ENCODE measurements at places on chromosomes 2 and 18. TPM values are rescaled to one million over a fixed set of nuclear protein-coding genes. Genes with fewer than 3 reads are reported as not detected.

Gene MOGAT1
- not detected for polyA plus RNA-seq

Gene LONRF2
- 0.65 TPM for polyA plus RNA-seq

Gene AFF3
- polyA plus RNA-seq, result 0.08 TPM

Gene HOXD3
- polyA plus RNA-seq, result 0.64 TPM

Gene CRYGD
- not detected for polyA plus RNA-seq

Gene APOB
- polyA plus RNA-seq, result 0.04 TPM

Gene CABYR
- not detected for polyA plus RNA-seq

Gene GPBAR1
- polyA plus RNA-seq, result 0.56 TPM

Gene DHRS9
- 0.09 TPM for polyA plus RNA-seq

Gene CCL20
- 0.36 TPM for polyA plus RNA-seq

Gene CYS1
- polyA plus RNA-seq, result 0.06 TPM

GRCh38 chr18:51623653-51624052 is 426.2 kb upstream of the MEX3C start:
- DNase-seq, result no peak

- no peak for DNase-seq
Measured at GRCh38 chr2:26582890-26583289, 58.3 kb downstream of the CIB4 start.

DNA sequence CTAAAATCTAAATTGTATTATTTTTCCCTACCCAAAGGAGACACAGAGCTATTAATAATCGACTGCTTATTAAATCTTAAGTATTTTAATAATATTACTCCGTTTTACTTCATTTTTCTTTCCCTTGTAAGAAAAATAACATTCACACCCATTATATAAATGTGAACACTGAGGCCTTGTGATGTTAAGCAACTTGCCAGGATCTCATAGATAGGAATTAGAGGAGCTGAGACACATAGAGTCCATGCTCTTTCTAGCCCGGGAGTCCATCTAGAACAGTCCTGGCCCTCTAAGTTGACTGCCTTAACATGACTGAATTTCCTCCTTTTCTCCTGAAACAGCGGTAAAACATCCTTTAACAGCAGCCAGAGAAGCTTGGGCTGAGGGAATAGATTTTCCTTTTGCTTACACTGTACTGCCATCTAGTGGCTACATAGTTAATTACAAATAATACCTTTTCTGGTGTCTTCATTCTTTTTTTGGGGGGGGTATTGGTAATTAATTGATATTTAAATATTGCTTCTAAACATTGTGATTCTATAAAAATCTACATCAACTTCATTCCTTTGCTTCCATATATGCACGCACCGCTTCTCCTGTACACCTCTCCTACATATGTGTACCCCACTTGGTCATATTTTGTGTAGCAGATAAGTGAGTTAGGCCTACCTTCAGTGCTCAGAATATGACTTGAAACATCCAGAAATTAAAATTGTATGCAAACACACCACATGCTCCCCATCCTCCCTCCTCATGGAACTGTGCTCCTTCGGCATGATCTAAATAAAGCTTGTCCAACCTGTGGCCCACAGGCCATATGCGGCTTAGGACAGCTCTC is 125.8 kb upstream of the HNMT start:
- no peak for DNase-seq

- no peak for DNase-seq
Measured at GRCh38 chr2:109155553-109156451, 26.8 kb downstream of the SH3RF3 start.

DNA sequence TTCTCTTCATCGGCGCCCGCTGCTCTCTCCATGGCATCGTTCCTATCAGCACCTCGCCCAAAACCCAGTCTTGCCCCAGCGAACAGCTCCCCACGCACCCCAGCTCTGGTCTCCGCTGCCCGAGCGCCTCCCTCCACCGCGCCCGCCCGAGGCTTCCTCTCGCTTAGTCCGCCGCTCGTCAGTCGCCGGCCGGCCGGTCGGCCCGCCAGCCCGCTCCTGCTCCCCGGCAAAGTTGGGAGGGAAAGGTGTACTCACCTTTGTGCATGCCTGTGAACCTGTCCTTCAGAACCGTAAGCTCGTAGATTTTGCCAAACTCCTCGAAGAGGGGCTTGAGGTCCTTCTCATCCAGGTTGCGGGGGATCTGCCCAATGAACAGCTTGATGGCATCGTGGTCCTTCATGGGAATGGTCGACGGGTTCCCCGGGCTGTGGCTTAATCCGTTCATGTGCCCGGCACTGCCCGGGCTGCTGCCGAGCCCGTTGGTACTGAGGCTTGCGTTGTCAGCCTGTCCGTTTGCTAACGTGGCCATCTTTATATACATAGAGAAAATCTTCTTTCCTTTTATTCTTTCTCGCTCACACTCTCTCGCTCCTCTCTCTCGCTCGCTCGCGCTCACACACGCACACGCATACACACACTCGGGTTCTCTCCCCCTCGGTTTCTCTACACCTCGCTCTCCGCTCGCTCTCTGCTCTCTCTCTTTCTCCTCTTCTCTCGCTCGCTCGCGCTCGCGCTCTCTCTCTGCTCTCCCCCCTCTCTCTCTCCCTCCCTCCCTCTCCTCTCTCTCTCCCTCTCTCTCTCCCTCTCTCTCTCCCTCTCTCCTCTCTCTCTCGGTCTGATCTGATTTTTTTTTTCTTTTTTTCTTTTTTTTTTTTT is at the start of gene CELF4:
CELF4 (minus strand) TSS at position 698 of the 876 bp plus-strand sequence.
- DNase-seq, result no peak

DNA sequence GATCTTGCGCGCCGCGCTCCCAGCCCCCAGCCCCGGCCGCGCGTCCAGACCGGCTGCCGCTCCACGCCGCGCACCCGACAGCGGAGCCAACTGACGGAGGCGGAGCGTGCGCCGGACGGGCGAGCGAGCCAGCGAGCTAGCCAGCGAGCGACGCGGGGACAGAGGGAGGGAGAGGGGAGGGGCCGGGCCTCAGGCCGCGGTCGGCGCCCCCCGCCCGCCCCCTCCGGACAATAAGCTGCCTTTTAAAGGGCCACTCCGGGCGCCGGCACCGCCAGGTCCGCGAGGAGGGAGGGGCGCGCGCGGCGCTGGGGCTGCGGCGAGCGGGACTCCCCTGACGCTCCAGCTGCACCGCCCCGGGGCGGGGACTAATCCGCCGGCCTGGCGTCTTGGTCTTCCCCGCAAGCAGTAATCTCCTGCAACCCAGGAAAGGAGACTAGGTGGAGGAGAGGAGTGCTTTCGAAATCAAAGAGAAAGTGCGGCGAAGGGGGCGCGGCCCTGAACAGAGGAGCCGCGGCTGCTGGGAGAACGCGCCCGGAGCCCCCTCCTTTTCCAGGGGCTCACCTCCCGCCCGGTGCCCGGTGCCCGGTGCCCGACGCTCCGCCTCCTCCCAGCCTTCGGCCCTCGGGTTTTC is at the start of gene BIN1:
BIN1 (minus strand) TSS at position 164 of the 631 bp plus-strand sequence. CDS start 211 bp downstream, outside the sequence.
- peak; percentile 96 for DNase-seq

GRCh38 chr18:35993013-35993412 is 20.5 kb downstream of the RMP24 start:
- no peak for DNase-seq

GRCh38 chr2:65916177-65916576 is 483.8 kb upstream of the SPRED2 start:
- no peak for DNase-seq

DNA sequence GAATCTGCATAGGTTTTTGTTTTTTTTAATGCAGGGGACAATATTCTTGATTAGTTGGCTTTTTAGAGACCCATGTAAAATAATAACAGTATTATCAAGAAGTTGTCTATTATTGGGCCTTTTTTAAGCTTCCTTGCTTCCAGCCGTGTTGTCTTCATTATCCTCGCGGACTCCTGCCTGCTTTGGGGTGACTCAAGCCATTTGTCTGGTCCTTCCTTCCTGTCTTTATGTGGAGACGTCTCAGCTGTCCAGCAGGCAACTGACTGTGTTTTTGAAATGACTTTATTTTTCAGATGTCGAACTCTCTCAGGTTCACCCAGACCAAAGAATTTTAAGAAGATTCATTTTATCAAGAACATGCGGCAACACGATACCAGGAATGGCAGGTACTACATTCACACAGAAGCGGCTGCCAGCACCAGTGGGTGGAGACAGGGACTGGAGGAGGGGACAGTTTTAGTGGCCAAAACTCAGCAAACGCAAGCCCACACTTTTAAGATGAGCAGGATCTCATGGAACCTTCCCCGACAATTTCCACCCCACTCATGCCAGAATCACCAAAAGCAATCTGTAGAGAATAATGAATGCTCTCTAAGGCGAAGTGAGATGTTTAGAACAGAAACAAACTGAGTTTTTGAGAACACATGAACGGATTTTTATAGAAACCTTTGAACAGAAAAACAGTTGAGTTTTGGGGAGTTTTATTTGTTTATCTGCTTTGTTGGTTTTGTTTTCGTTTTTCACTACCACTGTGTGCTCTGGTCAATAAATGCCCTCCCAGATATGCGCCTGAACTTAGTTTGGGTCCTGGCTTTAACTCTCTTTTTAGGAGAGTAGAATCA is 59.1 kb downstream of the CABLES1 start:
- DNase-seq, result no peak

DNA sequence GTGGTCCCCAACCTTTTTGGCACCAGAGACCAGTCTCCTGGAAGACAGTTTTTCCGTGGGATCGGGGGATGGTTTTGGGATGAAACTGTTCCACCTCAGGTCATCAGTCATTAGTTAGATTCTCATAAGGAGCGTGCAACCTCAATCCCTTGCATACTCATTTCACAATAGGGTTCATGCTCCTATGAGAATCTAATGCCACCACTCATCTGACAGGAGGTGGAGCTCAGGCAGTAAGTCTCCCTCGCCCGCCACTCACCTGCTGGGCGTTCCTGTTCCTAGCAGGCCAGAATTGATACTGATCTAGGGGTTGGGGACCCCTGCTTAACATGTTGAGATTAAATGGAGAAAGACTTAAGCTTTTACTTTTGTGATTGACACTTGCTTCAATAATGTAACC is 9.9 kb downstream of the NABP1 start:
- no peak for DNase-seq

GRCh38 chr18:32550963-32551362 is 80.3 kb upstream of the GAREM1 start:
- DNase-seq, result no peak

DNA sequence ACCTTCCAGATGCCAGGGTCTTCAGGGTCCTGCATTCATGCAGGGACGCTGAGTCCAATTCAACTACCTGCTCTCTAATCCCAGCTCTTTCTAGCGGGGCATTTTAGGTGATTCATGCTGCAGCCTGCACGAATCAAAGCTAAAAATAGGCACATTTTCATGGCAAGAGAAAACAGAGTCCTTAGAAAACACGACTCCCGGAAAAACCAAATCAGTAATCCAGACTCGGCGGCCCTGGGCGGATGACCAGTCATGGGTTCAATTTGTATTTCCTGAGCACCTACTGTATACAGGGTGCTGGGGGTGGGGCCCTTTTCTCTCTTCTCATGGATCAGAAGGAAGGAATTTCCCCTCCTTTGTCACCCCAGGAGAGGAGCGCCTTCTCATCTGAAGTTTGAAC is 64.4 kb downstream of the LONRF2 start:
- no peak for DNase-seq

DNA sequence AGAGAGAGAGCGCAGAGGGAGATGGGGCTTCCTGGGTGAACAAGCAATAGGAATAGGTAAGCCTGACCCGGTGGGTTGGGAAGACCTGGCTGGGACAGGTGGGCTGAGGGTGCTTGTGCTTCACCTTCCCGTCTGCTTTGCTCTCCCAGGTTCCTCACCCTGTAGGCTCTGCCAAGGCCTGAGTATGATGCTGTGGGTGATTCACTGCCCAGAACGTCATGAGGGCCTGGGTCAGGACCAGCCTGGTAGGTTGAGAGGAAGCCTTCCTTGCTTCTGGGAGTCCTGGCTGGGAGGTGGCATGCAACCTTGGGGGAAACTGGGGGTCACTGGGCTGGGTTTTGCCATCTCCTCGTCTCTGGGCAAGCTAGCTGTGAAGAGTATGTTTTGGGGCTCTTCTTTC is 220.2 kb upstream of the APCDD1 start:
- DNase-seq, result no peak

DNA sequence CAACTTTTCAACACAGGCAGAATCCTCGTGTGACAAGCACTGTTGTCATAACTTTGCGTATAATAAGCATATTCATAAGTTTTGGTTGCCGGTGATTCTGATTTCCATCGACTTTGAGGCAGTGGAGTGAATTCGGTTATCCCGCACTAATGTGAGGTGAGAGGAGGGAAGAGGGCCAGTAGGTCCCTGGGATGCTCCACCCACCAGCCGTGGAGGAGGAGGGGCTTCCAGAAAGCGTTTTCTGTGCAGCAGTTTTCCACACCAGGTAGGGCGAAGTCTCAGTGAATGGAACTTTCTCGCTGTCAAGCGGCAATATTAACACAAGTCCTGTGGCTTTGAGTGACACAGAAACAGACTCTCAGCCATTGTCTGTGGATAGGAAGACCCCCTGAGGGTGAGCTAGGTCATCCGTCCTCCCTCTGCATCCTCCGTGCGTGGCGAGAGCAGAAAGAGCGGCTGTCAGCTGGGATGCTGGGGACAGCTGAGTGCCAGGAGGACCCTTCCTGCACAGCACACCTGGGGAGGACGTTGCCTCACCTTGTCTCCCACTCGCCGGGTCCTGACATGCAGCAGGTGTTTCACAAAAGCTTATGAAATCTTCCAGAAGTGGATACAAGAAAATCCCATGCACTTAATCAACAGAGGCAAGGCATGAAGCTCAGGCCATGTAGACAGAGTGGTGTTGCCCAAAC is 67.5 kb downstream of the DCDC2C start:
- no peak for DNase-seq

DNA sequence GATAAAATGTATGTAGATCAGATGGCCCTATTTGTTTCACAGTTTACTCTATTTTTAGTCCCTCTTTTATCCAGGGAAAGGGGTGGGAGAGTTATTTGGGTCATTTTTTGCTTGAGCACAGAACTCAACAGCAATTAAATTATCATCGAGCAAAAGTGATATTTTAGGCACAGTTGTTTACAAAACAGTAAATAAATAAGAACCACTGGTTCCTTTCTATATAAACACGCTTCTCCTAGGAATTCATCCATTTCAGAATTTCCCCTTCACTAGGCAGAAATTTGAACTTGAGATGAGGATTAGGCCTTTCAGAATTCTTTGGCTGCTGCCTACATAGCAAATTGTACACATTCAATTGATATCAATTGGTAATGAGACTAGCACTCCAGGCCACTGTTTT is 812.4 kb downstream of the CNTNAP5 start:
- DNase-seq, result no peak

DNA sequence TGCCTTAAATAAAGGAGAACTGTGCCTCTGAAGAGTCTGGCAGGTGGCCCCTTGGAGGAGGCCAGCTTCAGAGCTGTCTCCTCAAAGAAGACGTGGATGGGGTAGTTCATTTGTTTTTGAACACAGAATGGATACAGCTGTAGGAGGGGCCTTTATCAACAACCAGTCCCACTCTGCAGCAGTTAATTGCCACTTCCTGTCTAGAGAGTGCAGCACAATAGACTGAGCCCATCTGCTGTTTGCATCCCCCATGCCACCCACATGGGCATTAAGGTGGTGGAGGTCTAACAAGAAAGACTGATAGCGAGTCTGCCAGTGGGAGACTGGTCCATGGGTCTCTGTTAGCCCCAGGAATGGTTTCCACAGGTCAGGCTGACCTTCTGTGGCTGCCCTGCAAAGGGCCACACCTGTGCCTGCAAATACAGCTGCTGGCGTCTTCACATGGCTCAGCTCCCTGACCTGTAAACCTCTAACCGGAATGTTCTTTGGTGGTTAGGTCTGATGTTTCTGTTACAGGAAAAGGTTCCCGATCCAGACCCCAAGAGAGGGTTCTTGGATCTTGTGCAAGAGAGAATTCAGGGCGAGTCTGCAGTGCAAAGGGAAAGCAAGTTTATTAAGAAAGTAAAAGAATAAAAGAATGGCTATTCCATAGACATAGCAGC is 153.3 kb upstream of the ITGA6 start:
- DNase-seq, result no peak

GRCh38 chr18:13137670-13138419 is 80.7 kb upstream of the LDLRAD4 start:
- DNase-seq, result no peak

- no peak for DNase-seq
Measured at GRCh38 chr2:168114040-168114439, 133.4 kb downstream of the STK39 start.

All from psoas muscle (tissue), 8 donors.